ENCODE measurements at places on chromosomes 2 and 18.
A peak's percentile ranks its signal among the peaks of the same experiment; 100 is the strongest.

- no peak for DNase-seq
These were observed 38.2 kb downstream of the MC2R start for GRCh38 chr18:13877157-13877556.

GRCh38 chr2:181657379-181657778, 474 bp upstream of the CERKL start:
- DNase-seq: no peak

GRCh38 chr2:86704459-86704971, 15.6 kb upstream of the RMND5A start:
- DNase-seq: no peak

DNA sequence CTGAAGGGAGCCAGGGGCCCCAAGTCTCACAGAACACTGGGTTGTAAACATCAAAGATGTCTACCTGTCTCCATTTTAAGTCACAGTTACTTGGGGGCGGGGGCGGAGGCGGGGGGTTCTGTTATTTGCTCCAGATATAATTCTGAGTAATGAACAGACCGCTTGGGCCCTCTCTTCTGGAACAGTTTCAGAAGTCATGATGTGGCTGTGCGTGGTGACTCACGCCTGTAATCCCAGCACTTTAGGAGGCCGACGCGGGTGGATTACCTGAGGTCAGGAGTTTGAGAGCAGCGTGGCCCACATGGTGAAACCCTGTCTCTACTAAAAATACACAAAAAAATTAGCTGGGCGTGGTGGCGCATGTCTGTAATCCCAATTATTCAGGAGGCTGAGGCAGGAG, 157.9 kb upstream of the APCDD1 start:
- no peak for DNase-seq

DNA sequence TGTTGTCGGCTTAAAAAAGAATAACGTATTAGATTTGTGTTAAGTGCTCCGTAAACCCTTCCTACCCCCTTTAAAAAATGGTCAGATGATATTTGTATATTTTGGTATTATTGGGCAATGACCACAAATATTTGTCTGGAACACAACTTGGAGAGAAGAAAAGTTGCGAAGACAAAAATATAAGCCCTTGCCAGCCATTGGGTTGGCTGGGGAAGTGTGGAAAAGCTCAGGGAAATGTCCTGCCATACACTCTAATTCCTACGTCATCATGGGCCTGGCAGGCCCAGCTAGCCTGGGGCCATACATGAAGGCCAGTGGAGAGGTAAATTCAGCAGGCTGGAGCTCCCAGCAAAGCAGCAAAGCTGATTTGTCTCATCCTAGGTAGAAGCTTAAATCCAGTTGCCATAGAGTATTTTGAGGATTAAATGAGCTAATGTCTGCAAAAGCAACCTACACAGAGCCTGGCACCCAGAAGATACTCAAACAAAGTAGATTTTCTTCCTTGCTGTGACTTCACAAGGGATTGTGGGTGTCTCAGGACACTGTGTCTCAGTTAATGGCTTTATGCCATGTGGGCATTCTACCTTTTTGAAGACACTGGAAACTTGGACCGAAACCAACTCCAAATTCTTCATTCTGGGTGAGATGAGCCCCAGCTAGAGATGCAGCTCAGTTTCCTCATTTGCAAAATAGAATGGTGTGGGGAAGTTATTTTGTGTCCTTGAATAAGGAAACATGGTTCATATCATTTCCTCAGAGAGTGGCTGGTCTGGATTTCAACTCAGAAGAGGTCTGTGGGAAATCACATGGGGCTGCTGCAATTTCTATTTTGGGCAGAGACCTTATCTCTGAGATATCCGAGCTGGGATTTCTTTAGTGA, 87.9 kb upstream of the MAP4K3 start:
- DNase-seq: no peak

- peak; percentile 93 for DNase-seq
These were observed 299.4 kb downstream of the LPIN1 start for GRCh38 chr2:12045864-12046291.
